ENCODE measurements at places on chromosomes 7 and 10.

DNA sequence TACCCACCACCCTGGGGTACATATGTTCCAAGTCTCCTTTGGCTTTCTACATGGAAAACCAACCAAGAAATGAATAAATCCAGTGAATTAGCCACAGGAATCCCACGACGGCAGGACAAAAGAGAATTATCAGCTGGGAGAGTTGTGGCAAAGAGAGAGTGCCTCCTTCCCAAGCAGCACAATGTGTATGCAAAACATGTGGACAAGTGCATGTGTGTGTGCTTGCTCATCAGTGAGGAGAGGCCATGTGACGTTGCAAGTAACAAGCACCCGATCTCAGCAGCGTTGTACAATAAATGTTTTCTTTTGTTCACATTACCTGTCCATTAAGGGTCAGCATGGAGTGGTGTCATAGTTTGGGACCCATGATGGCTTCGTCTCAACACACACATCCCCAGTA is 50.0 kb upstream of the EMX2 start:
- DNase-seq, result no peak

DNA sequence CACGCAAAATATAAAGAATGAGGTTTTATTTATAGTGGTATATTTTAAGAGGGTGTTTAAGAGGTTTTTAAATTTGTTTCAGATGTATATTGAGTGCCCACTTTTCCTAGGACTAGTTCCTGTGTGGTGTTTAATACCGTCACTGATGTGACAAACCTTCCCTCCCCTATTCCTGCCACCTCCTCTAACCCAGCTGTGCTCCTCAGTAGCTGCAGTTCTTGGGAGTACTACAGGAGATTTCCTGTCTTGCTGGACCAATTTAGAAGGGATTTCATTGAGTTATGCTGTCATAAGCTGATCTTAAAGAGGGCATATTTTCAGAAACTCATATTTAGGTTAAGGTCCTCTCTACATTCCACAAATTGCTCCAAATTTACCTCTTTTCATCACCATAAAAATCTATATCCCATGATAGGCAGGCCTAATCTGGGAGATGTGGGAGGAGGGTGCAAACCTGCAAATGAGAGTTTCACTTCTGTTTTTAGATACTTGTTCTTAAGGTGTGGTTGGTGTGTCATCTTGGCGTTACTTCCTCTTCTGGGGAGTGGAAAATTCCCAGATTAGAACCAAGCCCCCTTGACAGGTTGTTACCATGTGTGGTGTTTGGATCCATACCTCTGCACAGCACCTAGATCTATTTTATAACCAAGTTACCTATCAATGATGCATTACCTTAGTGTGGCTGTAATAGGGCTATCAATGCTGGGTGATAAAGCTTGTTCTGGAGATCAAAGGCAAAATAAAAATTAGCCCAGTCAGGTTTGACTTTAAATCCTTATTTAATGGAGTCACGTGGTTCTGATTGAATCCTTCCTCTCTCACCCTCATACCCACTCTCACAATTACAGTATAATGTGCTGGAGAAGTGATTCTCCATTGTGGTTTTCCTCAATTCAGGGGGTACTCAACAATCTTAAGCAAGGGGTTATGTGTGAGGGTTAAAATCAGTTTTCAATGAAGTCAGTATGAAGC is 141.1 kb downstream of the CDK14 start:
- DNase-seq, result no peak

- DNase-seq, result no peak
Measured at GRCh38 chr7:84136336-84136735, 58.3 kb downstream of the SEMA3A start.

DNA sequence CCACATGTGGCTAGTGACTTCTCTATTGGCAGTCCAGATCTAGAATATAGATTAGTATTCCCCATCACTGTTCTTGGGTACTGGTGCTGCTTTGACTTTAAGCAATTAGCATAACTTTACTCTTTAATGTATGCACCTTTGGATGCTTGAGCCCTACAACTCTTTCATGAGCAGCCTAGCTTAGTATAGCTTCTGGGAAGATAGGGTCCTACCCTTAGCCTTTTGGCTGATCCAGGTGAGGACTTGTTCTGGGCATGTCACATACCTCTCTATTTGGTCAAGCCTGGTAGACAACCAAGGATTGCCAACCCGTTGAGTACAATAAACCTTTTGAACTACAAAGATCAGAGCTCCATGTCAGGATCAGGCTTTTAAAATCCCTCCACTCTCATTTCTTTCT is 17.7 kb downstream of the PCGF5 start:
- DNase-seq, result no peak

DNA sequence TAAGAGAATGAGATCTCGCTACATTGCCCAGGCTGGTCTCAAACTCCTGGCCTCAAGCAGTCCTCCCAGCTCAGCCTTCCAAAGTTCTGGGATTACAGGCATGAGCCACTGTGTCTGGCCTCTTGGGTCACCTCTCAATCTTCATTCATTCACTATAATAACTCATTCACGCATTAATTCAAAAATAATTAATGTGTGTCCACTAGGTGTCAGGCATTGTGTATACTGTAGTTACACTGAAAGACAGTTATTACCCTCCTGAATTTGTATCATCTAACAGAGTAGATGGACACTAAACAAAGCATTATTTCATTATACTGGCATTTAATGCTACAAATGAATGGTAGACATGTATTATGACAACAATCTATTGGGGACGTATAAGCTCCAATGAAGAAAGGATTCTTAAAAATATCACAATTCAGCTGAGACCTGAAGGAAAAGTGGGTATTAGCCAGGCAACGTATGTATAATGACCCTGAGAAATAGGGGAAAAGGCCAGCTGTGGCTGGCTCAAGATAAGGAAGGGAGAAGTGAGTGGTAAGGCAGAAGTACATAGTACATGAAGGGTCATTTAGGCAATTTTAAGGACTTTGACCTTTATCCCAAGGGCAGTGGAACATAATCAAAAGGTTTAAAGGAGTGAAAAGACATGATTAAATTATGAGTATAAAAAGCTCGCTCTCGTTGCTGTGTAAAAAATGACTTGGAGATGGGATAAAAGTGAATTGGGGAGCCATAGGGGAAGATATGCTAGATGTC is 150.7 kb downstream of the BTAF1 start:
- DNase-seq, result no peak

DNA sequence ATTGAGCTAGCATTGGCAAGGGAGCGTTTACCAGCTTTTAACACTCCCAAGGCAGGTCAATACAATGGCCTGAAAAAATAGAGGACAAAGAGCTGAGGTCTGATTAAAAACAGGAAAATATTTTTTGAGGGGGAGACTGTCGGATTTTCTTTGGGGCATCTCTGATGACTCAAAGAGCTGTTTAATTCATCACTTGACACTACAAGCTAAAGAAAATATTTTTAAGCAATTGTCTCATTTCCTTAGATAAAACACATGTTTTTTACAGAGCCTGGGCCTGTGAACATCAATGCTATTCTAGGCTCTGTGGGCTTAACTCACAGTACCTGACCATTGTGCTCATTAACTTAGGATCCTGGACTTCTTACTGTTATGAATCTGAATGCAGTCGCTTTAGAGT is 100.8 kb downstream of the NRP1 start:
- no peak for DNase-seq

- DNase-seq, result no peak
Measured at GRCh38 chr7:17552952-17553351, 254.5 kb downstream of the AHR start.

All from right forelimb (tissue), 1 donor.